GM10248 (cell line): ENCODE measurements at places on chromosomes 2 and 18.
A peak's percentile ranks its signal among the peaks of the same experiment; 100 is the strongest.

DNA sequence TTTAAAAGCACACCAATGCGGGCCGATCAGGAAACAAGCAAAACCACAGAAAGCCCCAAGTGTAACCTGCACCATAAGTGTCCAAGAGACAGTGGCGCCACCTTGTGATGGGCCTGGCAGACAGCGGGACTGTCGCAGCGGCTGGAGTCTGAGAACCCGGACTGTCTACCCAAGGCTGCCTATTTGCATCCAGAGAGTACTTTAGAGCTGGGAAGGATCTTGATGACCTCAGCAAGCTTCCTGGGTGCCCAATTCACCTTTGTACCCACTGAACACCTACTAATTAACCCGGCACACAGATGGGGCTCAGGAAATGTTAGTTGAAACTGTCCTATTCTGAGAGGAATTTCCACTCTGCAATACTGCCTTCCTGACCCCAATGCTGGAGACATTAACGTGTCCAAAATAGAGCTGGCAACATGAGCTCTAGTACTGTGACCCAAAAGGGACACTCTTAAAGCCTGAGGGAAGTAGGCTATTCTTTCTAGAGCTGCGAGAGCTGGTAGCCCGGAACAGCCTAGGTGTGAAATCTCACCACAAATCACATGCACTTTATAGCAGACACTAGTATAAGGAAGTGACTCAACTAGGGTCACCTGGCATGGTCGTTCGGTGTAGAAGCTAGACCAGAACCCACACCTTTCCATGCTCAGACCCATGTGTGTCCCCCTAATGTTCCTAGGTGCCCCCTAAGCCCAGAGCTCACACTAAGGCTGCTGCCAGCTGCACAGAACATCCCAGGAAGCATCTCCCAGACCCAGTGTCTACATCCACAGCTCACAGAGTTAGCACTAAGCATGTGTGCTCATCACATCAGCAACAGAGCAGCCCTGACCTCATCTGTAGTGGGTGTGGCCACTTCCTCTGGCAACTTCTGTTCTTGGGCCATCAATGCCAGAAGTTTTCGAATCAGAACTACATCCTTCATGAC lies 25.4 kb downstream of the POLR1A start:
- peak; percentile 75 for DNase-seq

GRCh38 chr18:70078106-70078505 lies 127.4 kb downstream of the RTTN start:
- DNase-seq, result no peak

DNA sequence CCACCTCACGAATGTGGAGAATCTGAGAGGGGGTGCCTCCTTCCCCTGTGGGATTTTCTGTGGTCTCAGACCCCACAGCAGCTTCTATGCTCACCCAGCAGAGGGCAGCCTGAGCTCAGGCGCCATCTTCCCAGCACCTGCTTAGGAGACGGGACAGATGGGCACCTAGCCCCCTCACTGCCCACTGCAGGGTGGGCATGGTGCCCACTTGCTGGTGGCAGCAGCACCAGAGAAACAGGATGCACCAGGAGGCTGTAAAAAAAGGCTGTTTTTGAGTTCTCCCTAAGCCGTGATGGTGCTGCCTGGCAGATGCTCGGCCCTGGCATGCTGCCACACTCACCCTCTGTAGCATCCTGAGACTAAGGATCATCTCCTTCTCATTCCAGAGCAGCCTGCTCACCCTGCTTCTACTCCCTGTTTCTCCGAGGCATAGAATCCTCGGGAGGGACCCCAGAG lies 19.1 kb upstream of the SLC20A1 start:
- DNase-seq, result peak; percentile 70

GRCh38 chr18:27879540-27879939 lies 297.4 kb downstream of the CDH2 start:
- no peak for DNase-seq
